ENCODE measurements at places on chromosomes 3 and 15.

DNA sequence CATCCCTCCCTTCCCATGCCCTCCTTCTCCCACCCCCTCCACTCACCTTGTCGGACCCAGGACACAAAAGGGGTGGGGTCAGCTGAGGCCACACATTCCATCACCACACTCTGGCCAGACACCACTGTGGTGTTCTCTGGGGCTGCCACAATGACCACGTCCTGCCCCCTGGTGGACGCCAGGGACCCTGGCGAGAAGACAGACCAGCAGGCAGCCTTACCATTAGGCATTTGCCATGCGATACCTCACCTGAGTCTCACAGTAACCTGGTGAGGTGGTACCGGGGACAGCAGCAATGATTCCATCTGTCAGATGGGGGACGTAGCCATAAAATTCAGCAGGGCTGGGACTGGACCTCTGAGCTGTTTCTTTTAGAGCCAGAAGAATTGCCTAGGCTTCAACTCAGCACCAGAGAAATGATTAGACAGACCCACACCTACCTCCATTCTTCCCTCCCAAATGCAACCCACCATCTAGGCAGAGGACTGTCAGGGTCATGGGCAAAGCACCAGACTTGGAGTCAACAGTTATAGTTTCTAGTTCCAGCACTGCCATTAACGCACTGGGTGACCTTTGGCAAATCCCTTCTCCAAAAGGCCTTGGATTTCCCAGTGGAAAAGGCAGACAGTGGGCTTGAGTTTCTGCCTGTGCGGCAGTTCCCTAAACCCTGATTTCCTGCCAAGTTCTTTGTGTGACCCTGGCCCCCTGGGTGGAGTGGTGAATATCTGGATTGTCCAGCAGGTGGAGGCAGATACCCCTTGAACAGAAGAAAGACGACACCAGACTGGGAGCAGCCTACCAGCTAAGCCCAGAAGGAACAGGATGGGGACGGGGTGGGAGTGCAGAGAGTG, 21.8 kb downstream of the IGDCC4 start:
- peak; percentile 17 for DNase-seq

DNA sequence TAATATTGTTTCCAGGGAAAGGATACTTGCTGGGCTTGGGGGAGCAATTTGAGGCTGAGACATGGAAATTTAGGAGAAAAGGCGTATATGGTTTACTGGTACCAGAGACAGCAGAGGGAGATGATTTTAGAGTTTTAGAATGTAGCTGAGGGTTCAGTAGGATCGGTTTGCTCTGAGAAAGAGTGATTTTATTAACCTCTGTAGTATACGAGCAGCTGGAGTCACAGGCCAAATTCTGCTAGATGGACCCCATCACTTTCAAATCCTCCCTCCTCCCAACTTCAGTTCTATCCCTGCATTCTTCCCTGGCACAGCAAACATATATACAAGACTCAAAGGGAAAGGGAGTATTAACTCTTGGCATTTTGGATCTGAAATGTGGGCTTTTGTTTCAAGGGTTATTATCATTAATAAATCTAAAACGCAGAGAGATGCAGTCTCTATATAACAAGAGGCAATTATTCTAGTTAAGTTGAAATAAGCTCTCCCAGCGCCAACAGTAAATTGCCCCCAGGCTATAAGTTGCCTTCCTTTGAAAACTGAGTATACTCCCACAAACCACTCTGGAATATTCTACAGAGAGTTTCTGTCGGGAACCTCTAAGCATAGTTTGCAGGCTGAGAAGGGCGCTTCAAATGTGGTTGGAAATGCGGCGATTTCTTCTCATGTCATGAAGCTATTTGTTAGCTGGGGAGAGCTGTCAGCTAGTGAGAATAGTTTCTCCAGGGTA, 5.4 kb downstream of the CRABP1 start:
- no peak for DNase-seq

- no peak for DNase-seq
Observed at GRCh38 chr15:69009341-69009740, 5.2 kb upstream of the NOX5 start.

DNA sequence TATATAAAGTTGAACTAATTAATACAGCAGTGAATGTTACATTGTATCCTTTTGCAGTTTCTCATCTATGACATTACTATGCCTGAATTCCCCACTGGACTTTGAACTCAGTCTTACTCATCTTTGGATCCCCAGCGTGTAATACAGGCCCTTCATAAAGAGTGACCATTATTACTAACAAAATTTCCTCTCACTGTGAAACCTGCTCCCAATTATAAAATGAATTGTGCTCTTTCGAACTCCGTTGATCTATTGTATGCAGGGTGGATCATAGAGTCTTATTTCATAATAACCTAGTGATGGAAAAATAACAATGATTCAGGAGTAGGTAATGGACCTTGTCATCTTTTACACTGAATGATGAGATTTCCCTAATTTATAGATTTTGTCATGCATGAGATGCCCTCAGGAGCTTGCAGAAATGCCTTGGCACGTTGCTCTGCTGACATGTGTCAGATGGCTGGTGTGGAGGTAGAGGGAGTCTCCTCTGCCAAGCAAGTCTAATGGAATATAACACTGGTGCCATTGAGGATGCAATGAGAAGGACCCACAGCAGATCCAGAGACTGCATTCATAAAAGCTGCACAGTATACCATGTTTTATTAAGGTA, 25.5 kb downstream of the B3GNT5 start:
- no peak for DNase-seq

DNA sequence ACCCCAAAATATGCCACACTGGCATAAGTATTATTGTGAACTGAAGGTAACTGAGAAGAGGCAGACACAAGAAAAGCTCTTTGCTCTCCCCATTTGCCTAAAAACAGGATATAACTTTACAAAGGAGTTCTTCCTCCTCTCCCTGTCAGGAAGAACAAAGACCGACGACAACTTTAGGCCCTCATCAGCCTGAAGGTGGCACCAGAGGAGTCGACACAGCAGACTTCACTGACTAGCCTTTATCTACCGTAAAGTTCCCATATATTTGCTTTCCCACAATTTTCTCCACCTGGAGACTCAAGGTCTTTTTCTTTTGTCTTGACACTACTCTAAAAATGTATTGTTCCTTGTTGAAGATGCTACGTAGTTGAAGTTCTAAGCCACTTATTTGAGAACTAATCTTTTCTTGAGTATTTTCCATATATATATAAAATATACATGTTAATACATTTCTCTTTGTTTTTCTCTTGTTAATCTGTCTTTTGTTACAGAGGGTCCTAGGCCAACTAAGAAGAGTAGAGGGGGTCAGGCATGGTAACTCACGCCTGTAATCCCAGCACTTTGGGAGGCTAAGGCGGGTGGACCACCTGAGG, 16.2 kb upstream of the XIRP1 start:
- peak; percentile 39 for DNase-seq

DNA sequence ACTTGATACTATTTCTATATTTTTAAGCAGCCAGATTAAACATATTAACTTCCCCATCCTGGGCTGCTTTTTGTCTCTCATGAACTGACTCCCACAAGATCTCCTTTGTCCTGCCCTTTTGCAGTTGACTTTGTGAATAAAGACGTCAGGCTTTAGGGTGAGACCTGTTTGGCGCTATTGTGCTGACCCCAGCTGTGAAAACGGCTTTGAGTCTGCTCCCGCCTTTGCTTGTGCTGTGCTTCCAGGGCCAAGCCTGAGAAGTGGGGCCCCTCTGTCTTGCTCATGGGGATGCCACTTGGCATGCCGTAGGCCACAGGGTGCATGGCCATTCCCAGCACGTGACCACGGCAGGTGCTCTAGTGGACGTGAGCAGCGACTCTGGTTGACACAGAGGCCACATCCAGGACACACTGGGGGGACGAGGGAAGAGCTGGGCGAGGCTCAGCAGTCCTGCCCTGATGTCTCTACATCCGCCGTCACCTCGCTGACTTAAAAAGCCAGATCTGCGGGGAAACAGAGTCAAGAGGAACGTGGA, 268.9 kb upstream of the LYSMD4 start:
- no peak for DNase-seq
